Suppressor macrophage (primary cell): ENCODE measurements at places on chromosomes 1 and 21.

- no peak for DNase-seq
Observed at GRCh38 chr1:3162322-3162882, 93.4 kb downstream of the PRDM16 start.

- no peak for DNase-seq
Observed at GRCh38 chr1:227785805-227786671, 29.4 kb upstream of the PRSS38 start.

DNA sequence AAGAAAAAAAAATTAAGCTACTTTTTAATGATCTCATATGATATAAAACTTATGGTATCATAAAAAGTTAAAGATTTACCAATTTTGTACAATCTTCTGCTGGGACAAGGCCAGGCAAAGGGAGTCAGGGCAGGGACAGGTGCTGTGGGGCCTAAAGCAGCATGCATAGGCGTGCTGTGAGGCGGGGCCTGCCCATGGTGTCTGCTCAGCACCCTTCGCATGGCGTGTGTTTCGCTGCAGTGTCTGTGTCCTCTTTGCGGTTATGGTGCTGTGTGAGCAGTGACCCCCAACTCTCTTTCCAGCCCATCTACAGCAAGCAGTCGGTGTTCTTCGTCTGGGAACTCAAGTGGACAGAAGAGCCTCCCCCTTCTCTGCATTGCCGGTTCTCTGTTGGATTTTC lies 13.4 kb upstream of the PWP2 start:
- DNase-seq, result no peak

- no peak for DNase-seq
Observed at GRCh38 chr1:210123924-210124589, 108.5 kb upstream of the SERTAD4 start.

DNA sequence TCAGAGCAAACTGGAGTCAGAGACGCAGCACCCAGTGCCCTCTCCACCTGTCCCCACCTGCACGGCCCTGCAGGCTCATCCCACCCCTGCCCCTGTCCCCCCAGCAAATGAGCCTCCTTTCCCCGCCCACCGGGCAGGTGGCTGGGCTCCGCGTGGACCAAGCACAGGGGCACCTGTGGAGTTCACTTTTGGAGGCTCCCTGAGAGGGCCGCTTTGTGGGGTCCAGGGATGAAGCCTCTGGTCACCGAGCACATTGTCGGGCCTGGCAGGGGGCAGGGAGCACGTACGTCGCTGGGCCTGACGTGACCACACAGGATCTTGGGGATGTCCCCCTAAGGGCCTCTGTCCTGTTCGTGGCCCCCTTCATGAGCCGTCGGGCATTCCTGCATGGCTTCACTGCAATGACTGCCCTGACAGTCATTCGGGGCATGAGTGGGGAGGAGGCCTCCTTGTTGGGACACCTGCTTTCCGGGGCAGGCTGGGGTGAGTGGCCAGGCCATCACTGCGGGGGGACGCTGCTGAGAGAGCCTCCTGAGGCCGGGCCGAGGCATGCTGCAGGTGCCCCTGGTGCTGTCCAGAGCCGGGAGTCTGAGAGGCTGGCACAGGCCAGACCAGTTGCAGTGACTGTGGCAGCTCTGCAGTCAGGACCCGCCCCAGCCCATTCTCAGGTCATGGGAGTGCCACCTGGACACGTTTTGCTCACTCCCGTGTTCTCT lies 19.7 kb downstream of the SLX9 start:
- no peak for DNase-seq

GRCh38 chr1:165841582-165842017 lies 14.2 kb downstream of the UCK2 start:
- DNase-seq, result no peak

- DNase-seq, result no peak
Observed at GRCh38 chr1:2530513-2531361, 674 bp upstream of the HES5 start.

DNA sequence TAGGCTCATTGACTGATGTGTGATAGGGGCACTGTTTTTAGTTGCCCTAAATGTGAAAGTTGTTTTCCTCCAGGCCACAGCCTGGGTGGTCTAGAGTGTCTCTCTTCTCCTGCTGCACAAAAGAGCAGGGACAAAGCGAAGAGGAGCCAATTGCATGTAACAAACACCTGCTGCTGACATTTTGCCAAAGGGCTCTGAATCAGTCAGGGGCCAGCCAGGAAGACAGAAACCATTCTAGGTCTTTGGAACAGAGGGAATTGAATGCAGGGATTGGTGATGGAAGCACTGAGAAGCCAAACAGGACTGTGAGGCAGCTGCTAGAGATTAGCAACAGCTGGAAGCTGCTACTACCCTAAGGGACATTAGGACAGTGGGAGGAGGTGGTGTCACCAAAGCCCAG lies 185.3 kb upstream of the POU3F1 start:
- DNase-seq, result no peak
